Type B pancreatic cell (in vitro differentiated cells): ENCODE measurements at places on chromosomes 3 and 15. TPM values are rescaled to one million over a fixed set of nuclear protein-coding genes. Genes with fewer than 3 reads are reported as not detected.

DNA sequence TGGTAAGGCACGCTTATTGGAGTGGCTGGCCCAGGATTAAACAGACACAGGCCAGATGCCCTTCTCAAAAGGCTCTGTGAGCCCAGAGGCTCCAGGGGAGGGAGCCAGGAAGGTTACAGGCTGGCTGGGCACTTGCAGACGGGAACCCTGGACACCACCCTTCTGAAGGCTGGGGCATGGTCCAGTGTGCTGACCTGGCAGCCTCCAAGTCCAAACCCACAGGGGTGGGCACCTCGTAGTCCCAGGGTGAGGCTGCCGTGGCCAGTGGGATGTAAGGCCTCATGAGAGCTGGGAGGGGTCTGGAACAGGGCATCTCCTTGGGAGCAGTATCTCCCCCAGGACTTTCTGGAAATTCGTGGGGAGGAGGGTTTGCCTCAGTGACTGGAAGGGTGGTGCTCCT lies 19.6 kb downstream of the EFCC1 start:
- no peak for DNase-seq

GRCh38 chr15:91936182-91936775 lies 82.8 kb downstream of the SLCO3A1 start:
- DNase-seq = no peak

The PLCH1 gene
- total RNA-seq = 2.0 and 7.6 TPM in 2 replicates

The GPR149 gene
- total RNA-seq = 0.14 TPM in 1 of 2 replicates, not detected in the other

GRCh38 chr3:56987238-56987895 lies 73.1 kb upstream of the SPATA12 start:
- no peak for DNase-seq

GRCh38 chr15:50764461-50765194 lies 878 bp downstream of the SPPL2A start:
- no peak for DNase-seq

- no peak for DNase-seq
Observed at GRCh38 chr3:14448063-14448462, 45.7 kb downstream of the SLC6A6 start.

The TGM5 gene
- total RNA-seq = 0.22 and 0.71 TPM in 2 replicates

The GAP43 gene
- total RNA-seq = 4.2 and 46.5 TPM in 2 replicates

DNA sequence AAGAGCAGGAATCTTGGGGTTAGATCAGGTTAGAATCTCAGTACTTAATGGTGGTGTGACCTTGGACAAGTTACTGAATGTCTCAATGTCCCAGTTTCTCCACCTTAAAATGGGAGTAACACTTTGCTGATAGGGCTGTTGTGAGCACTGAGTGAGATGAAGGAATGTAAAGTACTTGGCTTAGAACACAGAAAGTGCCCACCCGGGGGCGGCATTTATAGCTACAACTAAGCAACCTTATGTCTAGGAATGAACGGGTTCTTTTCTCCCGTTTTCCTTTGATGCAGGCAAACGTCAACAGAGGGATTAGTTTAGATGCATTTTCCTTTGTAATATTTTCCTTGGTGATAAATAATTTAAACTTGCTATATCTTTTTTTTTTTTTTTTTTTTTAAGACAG lies 176.6 kb downstream of the USP13 start:
- no peak for DNase-seq

GRCh38 chr15:51917493-51917892 lies 54.1 kb downstream of the LEO1 start:
- DNase-seq = no peak

DNA sequence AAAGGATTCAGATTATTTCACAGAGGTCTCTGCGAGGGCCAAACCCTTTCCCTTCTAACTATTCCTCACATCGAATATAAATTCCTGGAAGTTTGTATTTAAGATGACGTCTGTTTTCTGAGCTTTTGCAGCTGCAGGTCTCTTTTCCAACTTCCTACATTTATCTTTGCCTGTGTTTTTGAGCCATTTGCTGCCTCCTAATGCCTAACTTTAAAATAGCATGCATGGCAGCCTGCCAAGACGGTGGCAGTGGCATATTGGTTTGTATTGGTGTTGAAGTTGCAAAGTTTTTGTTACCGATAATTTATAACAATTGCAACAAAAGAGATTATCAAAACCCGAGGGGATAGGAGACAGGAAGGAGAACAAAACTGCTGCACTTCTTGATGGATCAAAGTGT lies 187.1 kb upstream of the DNAJC19 start:
- no peak for DNase-seq

GRCh38 chr3:171028025-171028778 lies 1.7 kb upstream of the SLC2A2 start:
- no peak for DNase-seq

DNA sequence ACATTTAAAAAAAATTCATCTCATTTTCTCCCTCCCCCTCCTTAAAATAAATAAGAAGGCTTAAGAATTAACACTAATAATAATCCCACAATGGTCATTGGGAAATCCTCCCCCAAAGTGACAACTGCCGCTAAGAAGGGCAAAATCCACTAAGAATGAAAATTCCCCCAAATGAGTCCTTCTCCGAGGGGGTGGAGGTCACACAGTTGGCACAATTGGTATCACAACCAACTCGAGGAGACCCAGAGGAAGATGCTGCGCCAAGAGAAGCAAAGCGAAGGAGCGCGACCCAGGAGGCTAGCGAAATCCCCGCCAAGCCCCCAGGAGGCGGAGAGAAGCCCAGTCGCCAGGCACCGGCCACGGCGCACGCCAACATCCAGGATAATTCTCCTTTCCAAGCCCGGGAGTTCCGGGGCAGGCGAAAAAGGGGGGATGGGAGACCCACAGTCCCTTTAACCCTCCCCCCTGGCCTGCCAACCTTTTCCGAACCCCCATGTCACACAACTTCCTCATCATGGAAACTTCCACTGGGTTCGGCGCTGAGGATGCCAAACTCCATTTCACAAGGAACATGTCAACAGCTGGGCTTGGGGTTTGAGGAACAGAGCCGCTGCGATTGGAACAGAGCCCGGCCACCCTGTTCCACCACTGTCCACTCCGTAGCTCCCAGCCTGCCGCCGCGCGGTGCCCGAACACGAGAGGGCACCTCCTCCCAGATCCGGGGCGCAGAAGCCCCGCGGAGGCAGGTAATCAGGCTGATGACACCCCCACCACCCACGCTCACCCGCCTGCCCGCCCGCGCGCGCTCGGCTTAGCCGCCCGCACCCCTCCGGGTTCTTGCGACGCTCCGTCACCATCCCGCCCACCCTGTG lies 668 bp downstream of the THRB start:
- DNase-seq = peak; percentile 69

GRCh38 chr3:64080616-64081234 lies 57.4 kb upstream of the PSMD6 start:
- DNase-seq = no peak

The POPDC2 gene
- total RNA-seq = 1.4 and 2.6 TPM in 2 replicates
